ENCODE measurements at places on chromosomes 3 and 15.

- no peak for DNase-seq
These were observed 106.3 kb downstream of the ETFA start for GRCh38 chr15:76204916-76205460.

GRCh38 chr3:129971351-129972052, 3.0 kb upstream of the TRH start:
- no peak for DNase-seq

- no peak for DNase-seq
These were observed 487.1 kb upstream of the NR2F2 start for GRCh38 chr15:95843241-95843910.

GRCh38 chr3:134607054-134608022, 43.5 kb downstream of the KY start:
- DNase-seq: no peak
